CD4-positive, CD25-positive, alpha-beta regulatory T cell (primary cell): ENCODE measurements at places on chromosomes 3 and 15. TPM values are rescaled to one million over a fixed set of nuclear protein-coding genes. Genes with fewer than 3 reads are reported as not detected.

GRCh38 chr15:88089024-88089620 is 167.4 kb downstream of the NTRK3 start:
- no peaks in the 10 kb centered on the region for H3K36me3 ChIP-seq
- H3K4me1 ChIP-seq: no peaks in the 10 kb centered on the region
- no peak overlapping the region for H3K27ac ChIP-seq
- no peaks in the 10 kb centered on the region for H3K27me3 ChIP-seq
- no peak for DNase-seq

GRCh38 chr3:50649451-50649931 is 25.2 kb upstream of the DOCK3 start:
- no peak overlapping the region for H3K27ac ChIP-seq
- no peak for DNase-seq
- no peaks in the 10 kb centered on the region for H3K4me1 ChIP-seq

DNA sequence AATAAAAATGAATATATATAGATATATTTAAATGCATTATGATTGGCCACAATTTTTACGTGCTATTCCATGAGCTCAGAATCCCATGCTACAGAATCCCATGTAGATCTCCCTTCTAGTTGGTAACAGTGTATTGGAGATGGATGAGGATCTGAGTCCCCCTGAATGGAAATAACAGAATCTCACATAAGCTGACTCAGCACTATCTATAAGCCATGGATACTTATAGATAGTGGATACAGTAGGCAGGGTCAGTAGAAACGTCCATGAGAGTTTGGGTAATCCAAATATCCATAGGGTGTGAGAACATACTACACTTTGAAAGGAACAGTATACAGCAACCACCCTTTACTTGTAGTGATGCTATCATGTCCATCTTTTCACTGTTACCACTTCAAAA is 375.4 kb downstream of the EPHA6 start:
- H3K36me3 ChIP-seq: no peaks in the 10 kb centered on the region
- H3K27ac ChIP-seq: no peak overlapping the region
- no peaks in the 10 kb centered on the region for H3K27me3 ChIP-seq
- H3K4me1 ChIP-seq: no peaks in the 10 kb centered on the region

MKRN3 gene
- 2.8 TPM for total RNA-seq

DNA sequence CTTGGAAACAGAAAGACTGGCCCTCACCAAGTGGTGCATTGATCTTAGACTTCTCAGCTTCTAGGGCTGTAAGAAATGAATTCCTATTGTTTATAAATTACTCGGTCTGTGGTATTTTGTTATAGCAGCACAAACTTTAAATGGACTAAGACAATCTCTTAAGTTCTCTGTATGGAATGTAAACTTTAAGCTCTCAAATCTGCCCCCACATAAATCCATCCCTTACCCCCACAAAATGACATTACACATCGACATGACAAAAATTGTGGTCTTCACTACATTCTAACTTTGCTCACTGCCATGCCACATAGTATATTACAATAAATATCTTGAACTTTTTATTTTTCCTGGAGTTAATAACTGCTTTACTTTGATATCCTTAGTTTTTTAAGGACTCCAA is 121.3 kb downstream of the MYLK start:
- no peaks in the 10 kb centered on the region for H3K36me3 ChIP-seq
- H3K27ac ChIP-seq: no peak overlapping the region
- no peaks in the 10 kb centered on the region for H3K4me1 ChIP-seq

GRCh38 chr3:149608987-149609386 is 48.8 kb downstream of the WWTR1 start:
- H3K4me3 ChIP-seq: no peak overlapping the region
- no peaks in the 10 kb centered on the region for H3K4me1 ChIP-seq
- H3K27me3 ChIP-seq: peaks cover 2% of the 10 kb centered on the region
- H3K27ac ChIP-seq: no peak overlapping the region

GRCh38 chr3:142027735-142028134 is 121.6 kb downstream of the TFDP2 start:
- DNase-seq: no peak
- no peaks in the 10 kb centered on the region for H3K27me3 ChIP-seq
- H3K4me1 ChIP-seq: peaks cover 6% of the 10 kb centered on the region
- no peak overlapping the region for H3K27ac ChIP-seq
- H3K36me3 ChIP-seq: no peaks in the 10 kb centered on the region

DNA sequence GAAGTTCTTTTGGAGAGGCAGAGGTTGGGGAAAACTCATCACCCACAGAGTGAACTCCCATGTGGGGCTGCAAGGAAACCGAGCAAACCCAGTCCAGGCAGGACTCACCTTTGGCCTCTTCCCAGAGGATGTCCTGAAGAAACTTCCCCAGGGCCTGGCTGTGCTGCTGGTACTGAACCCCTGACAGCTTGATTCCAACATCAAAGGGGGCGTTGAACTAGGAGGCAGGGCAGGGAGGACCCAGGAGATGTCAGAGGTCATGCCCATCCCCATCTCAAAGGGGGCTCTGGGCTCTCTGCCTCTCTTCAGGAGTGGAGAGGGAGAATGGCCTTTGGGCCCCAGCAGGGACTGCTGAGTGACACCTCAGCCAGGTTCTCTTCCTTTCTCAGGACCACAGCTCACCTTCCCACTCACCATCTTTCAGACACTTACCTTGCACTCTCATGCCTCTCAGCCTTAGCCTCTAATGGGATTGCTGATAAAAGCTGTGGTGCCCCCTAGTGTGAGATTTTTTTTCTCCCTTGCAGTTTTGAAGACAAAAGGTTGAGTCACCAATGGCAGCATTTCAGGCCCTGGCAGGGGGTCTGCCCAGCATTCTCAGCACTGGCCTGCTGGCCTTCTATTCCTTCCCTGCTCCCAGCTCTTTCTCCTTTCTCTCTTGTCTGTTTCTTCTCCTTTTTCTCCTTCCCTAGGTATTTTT is 6.0 kb downstream of the GHRL start:
- H3K36me3 ChIP-seq: peaks cover 35% of the 10 kb centered on the region
- no peak overlapping the region for H3K4me3 ChIP-seq
- no peak overlapping the region for H3K27ac ChIP-seq
- peak; percentile 11 for DNase-seq

- H3K27me3 ChIP-seq: peaks cover 13% of the 10 kb centered on the region
- no peaks in the 10 kb centered on the region for H3K36me3 ChIP-seq
- DNase-seq: no peak
- no peak overlapping the region for H3K4me3 ChIP-seq
- peaks cover 4% of the 10 kb centered on the region for H3K4me1 ChIP-seq
- no peak overlapping the region for H3K27ac ChIP-seq
These were observed 2.0 kb upstream of the ST8SIA2 start for GRCh38 chr15:92391640-92392039.

- no peaks in the 10 kb centered on the region for H3K4me1 ChIP-seq
- H3K27me3 ChIP-seq: no peaks in the 10 kb centered on the region
- H3K27ac ChIP-seq: no peak overlapping the region
- no peak for DNase-seq
- H3K36me3 ChIP-seq: no peaks in the 10 kb centered on the region
- H3K4me3 ChIP-seq: no peak overlapping the region
These were observed 36.1 kb downstream of the CFAP44 start for GRCh38 chr3:113405180-113405579.

- H3K4me3 ChIP-seq: peak overlapping the region; percentile 100
- H3K36me3 ChIP-seq: peaks cover 20% of the 10 kb centered on the region
- H3K27ac ChIP-seq: peak overlapping the region; percentile 82
- peaks cover 23% of the 10 kb centered on the region for H3K4me1 ChIP-seq
These were observed 641 bp downstream of the OPA1 start for GRCh38 chr3:193593668-193594030.

NEIL1 gene
- total RNA-seq: 23.7 TPM

GRCh38 chr15:80684697-80685096 is 10.4 kb upstream of the ABHD17C start:
- no peak overlapping the region for H3K4me3 ChIP-seq
- peaks cover 15% of the 10 kb centered on the region for H3K27me3 ChIP-seq
- H3K36me3 ChIP-seq: no peaks in the 10 kb centered on the region
- DNase-seq: no peak
- H3K27ac ChIP-seq: no peak overlapping the region

GALNT15 gene
- not detected for total RNA-seq

GRCh38 chr3:47418167-47419082 is 37.6 kb downstream of the PTPN23 start:
- H3K36me3 ChIP-seq: peaks cover 42% of the 10 kb centered on the region
- peaks cover 12% of the 10 kb centered on the region for H3K4me1 ChIP-seq
- H3K27ac ChIP-seq: no peak overlapping the region
- H3K27me3 ChIP-seq: no peaks in the 10 kb centered on the region
- no peak overlapping the region for H3K4me3 ChIP-seq

PLA1A gene
- total RNA-seq: not detected

- H3K27me3 ChIP-seq: no peaks in the 10 kb centered on the region
- no peak overlapping the region for H3K27ac ChIP-seq
- no peak overlapping the region for H3K4me3 ChIP-seq
- peaks cover 15% of the 10 kb centered on the region for H3K4me1 ChIP-seq
- H3K36me3 ChIP-seq: no peaks in the 10 kb centered on the region
These were observed 62.4 kb downstream of the TRIM71 start for GRCh38 chr3:32880225-32880624.

GRCh38 chr3:62604298-62604697 is 230.9 kb upstream of the FEZF2 start:
- H3K4me3 ChIP-seq: no peak overlapping the region
- no peak for DNase-seq
- H3K27ac ChIP-seq: no peak overlapping the region
- H3K36me3 ChIP-seq: no peaks in the 10 kb centered on the region
- no peaks in the 10 kb centered on the region for H3K4me1 ChIP-seq
- no peaks in the 10 kb centered on the region for H3K27me3 ChIP-seq
